Stomach (tissue), 19 donors: ENCODE measurements at places on chromosomes 11 and 22. TPM values are rescaled to one million over a fixed set of nuclear protein-coding genes. Genes with fewer than 3 reads are reported as not detected.

Gene C1QTNF5
- 11.4 TPM for total RNA-seq

Gene ARHGAP32
- 47.2 TPM for total RNA-seq

Gene IFITM10
- total RNA-seq = not detected

Gene BTG4
- total RNA-seq = not detected

Gene CABP4
- total RNA-seq = 0.43 TPM

Gene CSNK2A3
- total RNA-seq = not detected

Gene MRPL11
- 50.9 TPM for total RNA-seq

Gene SYT8
- total RNA-seq = 0.72 TPM

Gene TREH
- not detected for total RNA-seq

Gene ANO3
- not detected for total RNA-seq

DNA sequence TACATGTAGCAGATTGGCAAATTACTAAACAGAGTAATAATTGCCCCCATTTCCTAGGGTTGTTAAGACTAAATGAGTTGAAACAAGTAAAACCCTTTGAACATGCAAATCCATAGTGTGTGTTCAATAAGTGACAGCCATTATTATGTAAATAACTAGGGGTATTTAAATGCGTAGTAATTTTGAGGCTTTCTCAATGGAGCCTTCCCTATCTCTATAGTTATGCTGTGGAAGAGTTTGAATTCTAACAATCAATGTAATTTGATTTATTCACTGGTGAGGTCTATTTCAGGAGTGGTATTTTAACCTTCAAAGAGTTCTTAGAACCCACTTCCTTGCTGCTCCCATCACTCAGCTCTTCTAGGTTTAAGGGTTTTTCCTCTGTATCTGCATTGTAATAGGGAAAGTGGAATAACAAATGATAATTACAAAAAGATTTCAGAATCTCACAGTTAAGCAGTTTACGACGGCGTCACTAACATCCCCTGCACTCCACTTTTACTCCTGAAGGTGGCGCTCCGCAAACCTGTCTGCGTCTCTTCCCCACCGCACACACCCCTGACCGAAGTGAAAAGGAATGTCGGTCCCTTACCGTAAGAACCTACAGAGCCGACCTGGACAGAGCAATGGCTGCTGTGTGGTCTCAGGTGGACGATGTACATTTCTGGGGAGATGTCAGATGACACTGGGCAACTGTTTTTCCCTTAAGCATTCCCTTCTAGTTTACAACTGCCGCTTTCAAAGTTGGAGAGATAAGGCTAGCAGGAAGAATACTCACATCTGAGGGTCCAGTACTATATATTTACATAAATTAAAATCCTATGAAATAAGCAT, 80.8 kb downstream of the ZC3H12C start:
- no peak overlapping the region for H3K4me3 ChIP-seq
- peaks cover 13% of the 10 kb centered on the region for H3K4me1 ChIP-seq
- H3K36me3 ChIP-seq = no peaks in the 10 kb centered on the region
- H3K27ac ChIP-seq = no peak overlapping the region

DNA sequence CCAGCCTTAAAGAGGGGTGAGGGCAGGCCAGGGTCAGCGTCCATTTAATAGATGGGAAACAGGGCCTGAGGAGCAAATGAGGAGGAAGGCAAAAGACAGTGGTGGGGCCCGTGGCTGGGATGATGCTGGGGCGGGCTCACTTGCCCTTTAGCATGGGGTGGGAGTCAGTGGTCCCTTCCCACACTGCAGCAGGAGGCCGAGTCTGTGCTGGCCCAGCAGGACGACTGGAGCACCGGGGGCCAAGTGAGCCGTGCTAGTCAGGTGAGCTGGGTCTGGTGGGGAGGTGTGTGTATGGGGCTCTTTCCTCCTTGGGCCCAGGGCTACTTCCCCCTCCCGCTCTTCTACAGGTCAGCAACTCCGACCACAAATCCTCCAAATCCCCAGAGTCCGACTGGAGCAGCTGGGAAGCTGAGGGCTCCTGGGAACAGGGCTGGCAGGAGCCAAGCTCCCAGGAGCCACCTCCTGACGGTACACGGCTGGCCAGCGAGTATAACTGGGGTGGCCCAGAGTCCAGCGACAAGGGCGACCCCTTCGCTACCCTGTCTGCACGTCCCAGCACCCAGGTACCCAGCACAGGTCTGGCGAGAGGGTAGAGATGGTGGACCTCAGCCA, 12.8 kb downstream of the SCYL1 start:
- no peaks in the 10 kb centered on the region for H3K27me3 ChIP-seq
- no peak overlapping the region for H3K27ac ChIP-seq
- no peak overlapping the region for H3K4me3 ChIP-seq
- H3K4me1 ChIP-seq = peaks cover 34% of the 10 kb centered on the region
- no peak for DNase-seq

GRCh38 chr22:27170491-27170890, 513.1 kb downstream of the MIAT start:
- H3K4me3 ChIP-seq = no peak overlapping the region
- H3K36me3 ChIP-seq = no peaks in the 10 kb centered on the region
- H3K27me3 ChIP-seq = no peaks in the 10 kb centered on the region
- no peaks in the 10 kb centered on the region for H3K4me1 ChIP-seq
- no peak for DNase-seq

- H3K27ac ChIP-seq = no peak overlapping the region
- no peaks in the 10 kb centered on the region for H3K4me1 ChIP-seq
- no peaks in the 10 kb centered on the region for H3K27me3 ChIP-seq
- DNase-seq = no peak
Measured at GRCh38 chr11:75955443-75955842, 140.4 kb downstream of the UVRAG start.

DNA sequence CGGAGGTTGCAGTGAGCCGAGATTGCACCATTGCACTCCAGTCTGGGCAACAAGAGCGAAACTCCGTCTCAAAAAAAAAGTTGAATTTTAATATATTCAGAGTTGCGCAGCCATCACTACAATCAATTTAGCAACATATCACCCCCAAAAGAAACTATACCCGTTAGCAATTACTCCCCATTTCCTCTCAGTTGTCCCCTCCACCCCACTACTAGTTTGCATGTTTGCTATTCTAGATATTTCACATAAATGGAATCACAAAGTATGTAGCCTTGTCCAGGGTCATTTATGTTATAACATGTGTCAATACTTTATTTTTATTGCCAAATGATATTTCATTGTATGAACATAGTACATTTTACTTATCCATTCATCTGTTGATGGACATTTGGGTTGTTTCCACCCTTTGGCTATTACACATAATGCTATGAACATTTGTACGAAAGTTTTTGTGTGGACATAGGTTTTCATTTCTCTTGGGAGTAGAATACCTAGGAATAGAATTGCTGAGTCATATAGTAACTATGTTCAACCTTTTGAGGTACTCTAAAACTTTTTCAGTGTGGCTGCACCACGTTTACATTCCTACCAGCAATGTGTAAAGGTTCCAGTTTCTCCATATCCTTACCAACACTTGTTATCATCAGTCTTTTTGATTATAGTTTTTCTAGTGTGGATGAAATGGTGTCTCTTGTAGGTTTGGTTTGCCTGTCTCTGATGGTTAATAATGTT, 2.2 kb downstream of the ZNF143 start:
- DNase-seq = peak; percentile 9
- peaks cover 33% of the 10 kb centered on the region for H3K4me1 ChIP-seq
- no peak overlapping the region for H3K27ac ChIP-seq

GRCh38 chr11:134599299-134599771, 187.3 kb upstream of the B3GAT1 start:
- no peaks in the 10 kb centered on the region for H3K27me3 ChIP-seq
- H3K36me3 ChIP-seq = no peaks in the 10 kb centered on the region
- no peak overlapping the region for H3K27ac ChIP-seq
- H3K4me1 ChIP-seq = no peaks in the 10 kb centered on the region

- peaks cover 9% of the 10 kb centered on the region for H3K4me1 ChIP-seq
- no peaks in the 10 kb centered on the region for H3K36me3 ChIP-seq
- no peak overlapping the region for H3K27ac ChIP-seq
- DNase-seq = no peak
Measured at GRCh38 chr11:70103256-70103975, 25.3 kb downstream of the ANO1 start.

DNA sequence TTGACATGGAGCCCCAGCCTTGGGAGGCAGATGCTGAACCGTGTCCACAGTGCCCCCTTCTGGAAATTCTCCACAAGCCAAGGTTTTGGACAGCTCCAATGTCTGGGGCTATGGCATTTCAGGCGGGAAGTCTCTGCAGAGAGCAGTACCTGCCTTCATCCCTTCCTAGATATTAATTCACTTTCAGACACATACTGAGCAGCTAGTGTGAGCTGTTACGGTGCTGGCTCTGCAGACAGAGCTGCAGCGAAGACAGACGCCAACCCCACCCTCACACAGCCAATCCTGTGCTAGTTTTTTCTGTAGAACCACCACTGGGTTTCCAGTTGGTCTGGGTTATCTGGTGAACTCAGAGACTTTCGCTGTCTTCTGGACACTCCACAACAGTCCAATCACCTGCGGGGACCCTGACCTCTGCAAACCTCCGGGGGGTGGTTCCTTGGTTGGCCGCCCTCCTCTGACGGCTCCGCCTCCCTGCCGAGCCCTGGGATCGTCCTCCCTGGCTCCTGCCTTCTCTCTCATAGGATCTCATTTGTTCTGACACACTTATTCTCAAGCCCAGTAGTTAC, 9.1 kb downstream of the LMF2 start:
- H3K4me3 ChIP-seq = no peak overlapping the region
- DNase-seq = peak; percentile 83
- H3K36me3 ChIP-seq = peaks cover 7% of the 10 kb centered on the region
- H3K4me1 ChIP-seq = no peaks in the 10 kb centered on the region

DNA sequence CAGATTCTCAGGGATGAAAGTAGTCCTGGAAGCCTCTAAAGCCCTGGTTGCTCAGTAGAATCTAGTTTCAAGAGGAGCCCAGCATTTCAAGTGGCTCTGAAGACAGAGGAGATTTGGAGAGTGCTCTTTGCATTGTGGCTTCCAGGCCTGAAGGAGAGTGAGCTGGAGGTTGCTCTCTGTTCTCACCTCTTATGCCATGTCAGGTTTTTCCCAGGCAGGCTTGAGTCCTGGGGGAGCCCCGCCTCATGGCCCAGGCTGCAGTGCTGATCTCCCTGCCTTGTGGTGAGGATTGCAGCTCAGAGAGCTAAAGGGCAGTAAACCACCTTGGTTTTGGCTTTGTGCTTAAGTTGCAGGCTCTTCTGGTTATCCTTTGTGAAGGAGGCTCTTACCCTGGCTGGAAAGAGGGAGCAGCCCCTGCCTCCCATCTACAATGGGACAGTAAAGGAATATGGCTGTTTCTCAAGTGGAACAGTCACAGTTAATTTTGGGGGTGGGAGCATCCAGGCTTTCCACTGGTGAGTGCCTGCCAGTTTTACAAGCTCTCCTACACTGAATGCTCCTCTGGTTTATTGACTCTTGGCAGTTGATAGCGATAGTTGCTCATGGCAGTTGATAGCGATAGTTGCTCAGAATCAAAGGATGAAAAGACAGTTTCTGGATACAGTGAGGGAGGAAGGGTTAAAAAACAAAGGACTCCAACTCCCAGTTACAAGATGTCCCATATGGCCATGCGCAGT, 32.6 kb downstream of the RCOR2 start:
- no peaks in the 10 kb centered on the region for H3K27me3 ChIP-seq
- no peak overlapping the region for H3K4me3 ChIP-seq
- no peak for DNase-seq

DNA sequence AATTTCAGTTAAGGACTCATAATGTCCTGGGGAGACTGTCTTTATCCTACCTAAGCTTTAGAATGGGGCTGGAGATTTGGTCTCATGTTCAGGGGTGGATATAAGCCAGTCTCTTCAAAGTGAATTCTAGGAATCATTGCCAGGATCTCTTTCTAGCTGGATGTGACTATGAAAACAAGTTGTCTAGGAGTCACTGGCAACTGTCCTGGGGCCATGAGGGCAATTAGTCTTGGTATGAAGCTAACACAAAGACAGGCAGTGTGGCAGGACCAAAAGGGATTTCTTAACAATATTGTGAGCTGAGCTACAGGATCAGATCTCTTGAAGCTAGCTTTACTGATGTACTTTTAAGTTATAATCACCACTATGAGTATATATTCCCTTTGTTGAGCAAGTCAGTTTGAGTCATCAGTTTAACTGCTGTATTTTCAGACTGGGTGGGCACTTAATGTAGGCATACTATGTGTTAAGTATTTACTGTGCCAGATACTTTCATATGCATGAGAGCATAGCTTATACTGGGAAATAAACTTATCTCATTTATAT, 390.0 kb upstream of the CCDC90B start:
- no peak for DNase-seq
- no peaks in the 10 kb centered on the region for H3K4me1 ChIP-seq
- H3K27me3 ChIP-seq = no peaks in the 10 kb centered on the region
- H3K27ac ChIP-seq = no peak overlapping the region
- H3K4me3 ChIP-seq = no peak overlapping the region

GRCh38 chr11:117868088-117868487, 8.4 kb downstream of the FXYD6 start:
- no peak overlapping the region for H3K27ac ChIP-seq
- H3K4me3 ChIP-seq = no peak overlapping the region
- no peaks in the 10 kb centered on the region for H3K27me3 ChIP-seq

DNA sequence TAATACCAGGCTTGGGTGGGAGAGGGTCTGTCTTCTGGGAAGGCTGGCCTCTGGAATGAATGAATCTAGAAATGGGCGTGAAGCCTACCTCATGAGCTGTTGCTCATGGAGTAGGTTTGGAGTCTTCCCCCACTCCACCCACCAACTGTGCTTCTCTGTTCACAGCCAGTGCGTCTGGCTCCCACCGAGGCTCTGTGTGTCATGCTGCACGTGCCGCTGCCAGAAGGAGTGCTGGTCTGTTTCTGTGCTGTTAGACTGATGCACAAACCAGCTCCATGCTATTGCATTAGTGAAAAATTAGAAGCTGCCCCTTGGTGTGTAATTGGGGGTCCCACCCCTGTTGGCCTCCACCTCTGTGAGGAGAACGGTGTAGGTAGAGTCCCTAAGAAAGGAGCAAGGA, 132.3 kb upstream of the PARVA start:
- peaks cover 100% of the 10 kb centered on the region for H3K4me1 ChIP-seq
- H3K27me3 ChIP-seq = no peaks in the 10 kb centered on the region
- DNase-seq = peak; percentile 46

DNA sequence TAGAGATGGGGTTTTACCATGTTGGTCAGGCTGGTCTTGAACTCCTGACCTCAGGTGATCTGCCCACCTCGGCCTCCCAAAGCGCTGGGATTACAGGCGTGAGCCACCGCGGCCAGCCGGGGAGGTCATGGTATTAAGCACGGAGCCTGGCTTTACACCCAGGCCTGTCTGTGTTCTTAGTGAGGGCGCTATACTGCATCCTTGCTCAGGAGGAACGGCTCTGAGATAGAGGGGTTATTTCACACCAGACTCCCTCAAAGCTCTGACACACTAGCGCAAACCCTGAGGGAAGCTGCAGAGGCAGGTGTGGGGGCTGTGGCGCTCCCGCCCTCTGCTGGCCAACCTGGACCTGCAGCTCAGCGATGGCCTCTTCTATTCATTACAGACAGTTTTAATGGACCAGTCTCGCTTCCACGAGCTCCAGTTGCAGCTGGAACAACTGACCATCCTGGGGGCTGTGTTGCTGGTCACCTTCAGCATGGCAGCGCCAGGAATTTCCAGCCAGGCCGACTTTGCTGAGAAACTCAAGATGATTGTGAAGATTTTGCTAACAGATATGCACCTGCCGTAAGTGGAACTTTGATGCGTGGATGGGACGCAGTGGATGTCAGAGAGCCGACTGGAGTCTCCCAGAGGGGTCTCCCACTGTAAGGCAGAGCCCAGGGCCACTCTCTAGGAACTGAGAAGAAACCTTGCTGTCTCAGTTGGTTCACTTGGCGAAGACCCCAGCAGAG, 26.2 kb downstream of the TCP11L1 start:
- no peak overlapping the region for H3K27ac ChIP-seq
- peaks cover 70% of the 10 kb centered on the region for H3K36me3 ChIP-seq
- H3K4me3 ChIP-seq = no peak overlapping the region
- peaks cover 48% of the 10 kb centered on the region for H3K4me1 ChIP-seq

- no peaks in the 10 kb centered on the region for H3K4me1 ChIP-seq
- no peak for DNase-seq
- H3K4me3 ChIP-seq = no peak overlapping the region
Measured at GRCh38 chr11:44673688-44674087, 53.1 kb upstream of the TSPAN18 start.
